Urinary bladder (tissue), 4 donors: ENCODE measurements at places on chromosomes 16 and 17. TPM values are rescaled to one million over a fixed set of nuclear protein-coding genes. Genes with fewer than 3 reads are reported as not detected.

Gene PHB1
- total RNA-seq, result 56.5 TPM

Gene C16orf96
- total RNA-seq, result 0.11 TPM

GRCh38 chr16:55189682-55190636 lies 134.0 kb upstream of the IRX6 start:
- DNase-seq, result no peak

- DNase-seq, result no peak
Measured at GRCh38 chr16:369275-369865, 968 bp downstream of the MRPL28 start.

- DNase-seq, result no peak
Measured at GRCh38 chr17:74457820-74458166, 8.6 kb upstream of the CD300A start.

DNA sequence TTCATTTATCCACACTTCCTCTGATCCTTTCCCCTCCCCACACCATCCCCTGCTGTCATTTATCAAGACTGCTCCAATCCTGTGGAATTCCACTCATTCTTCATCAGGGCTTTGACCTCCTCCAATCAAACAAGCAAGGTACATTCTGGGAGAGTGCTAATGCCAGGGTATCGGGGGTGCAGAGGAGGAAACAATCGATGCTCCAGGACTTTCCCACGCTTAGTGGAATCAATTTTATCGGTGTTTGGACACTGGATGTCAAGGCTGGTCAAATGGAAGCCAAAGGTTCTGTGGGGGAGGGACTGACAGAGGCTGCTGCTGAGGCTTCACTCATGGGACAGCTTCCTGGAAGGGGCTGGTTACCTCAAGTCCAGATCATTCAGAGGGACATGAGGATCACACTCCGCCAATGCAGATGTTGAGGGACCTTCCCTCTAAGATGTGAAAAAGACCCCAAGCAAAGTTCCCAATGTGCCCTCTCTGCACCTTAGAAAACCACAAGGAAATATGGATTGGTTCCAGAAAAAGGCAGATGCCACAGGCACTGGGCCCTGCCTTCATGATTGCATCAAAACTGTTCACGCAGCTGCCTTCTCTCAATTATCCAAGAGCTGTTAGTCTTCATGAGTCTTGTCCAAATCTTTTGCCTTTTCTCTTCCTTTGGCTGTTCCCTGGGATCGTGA lies 44.7 kb upstream of the SOX9 start:
- DNase-seq, result no peak
